ENCODE measurements at places on chromosomes 5 and 9.

GRCh38 chr5:80704221-80704620 lies 49.4 kb upstream of the DHFR start:
- no peak for DNase-seq

GRCh38 chr9:132909311-132909710 lies 30.6 kb downstream of the SPACA9 start:
- no peak for DNase-seq

GRCh38 chr5:17730421-17730820 lies 96.2 kb downstream of the TAF11L14 start:
- DNase-seq = no peak

DNA sequence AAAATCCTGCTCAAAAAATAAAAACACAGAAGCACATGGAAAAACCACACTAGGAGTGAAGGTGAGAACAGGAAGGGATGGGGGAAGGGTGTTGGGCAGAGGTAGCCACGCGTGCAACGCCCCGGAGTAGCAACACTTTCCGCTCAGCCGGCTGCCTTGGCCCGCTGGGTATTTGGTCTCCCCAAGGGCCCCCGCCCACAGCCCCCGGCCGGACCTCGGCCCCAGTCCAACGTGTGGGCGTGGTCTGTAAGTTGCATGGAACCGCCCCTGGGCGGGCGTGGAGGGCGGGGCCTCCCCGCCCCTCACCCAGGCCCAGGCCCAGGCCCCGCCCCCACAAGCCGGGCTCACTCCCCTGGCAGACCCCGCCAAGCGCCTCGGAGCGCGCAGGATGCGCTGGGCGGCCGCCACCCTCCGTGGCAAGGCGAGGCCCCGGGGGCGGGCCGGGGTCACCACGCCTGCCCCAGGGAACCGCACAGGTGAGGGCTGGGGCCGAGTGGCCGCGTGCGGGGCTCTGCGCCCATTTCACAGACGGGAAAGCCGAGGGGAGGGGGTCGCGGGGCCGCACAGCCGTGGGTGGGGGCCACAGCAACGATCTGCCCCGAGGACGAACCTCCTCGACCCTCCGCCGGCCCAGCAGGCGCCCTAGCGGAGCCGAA lies at the start of gene SUSD3:
TSS of gene SUSD3 (plus strand) at position 347 of the 656 bp plus-strand sequence. CDS start at position 389, 42 bp downstream.
- no peak for DNase-seq

- no peak for DNase-seq
These were observed 476.0 kb downstream of the CSNK1G3 start for GRCh38 chr5:123987956-123988355.

DNA sequence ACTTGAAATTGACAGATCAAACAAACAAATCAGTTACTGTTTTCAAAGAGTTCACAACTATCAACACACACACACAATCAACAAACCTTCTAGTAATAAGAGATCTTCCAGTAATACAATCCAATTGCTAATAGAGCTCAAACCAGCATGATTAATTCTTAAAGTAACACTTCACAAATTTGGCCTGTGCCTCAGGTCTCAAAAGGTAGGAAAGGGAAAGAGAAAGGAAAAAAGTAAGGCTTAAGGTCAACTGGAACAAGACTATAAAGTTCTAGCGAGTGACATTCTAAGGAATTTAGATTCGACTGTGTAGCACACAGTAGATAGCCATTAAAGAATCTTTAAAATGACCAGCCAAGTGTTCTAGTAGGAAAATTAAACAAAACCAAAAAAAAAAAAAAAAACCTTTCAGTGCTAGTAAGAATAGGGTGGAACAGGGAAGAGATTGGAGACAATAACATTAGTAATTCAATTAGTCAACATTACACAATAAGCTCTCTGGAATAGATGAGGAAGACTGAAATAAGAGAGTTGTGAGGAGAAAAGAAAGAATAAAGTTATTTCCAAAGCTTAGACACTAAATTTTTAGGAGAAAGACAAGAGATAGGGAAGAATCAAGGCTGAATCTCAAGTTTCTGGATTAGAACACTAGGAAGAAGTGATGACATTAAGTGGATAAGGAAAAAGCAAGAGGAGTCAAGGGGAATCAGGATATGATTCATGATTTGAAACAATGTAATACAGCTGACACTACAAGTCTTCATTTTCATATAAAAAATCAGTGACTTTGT lies 86.1 kb downstream of the FBXL17 start:
- no peak for DNase-seq

DNA sequence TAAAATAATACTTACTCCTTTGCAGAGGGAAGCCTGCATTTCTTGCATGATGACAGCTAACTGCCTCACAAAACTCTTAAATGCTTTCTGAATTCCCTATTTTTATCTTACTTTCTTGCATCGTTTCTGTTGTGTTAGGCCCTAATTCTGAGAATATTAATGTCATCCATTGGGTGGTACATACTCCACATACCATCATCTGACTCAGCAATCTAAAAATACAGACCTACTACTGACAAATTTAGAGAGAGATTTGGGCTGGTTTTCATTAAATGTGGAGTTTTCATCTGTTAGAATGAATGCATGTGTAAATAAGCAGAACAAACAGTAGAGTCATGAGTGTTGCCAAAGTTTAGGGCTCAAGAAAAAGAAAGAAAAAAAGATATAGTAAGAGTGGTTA lies 26.5 kb upstream of the KCNN2 start:
- no peak for DNase-seq

DNA sequence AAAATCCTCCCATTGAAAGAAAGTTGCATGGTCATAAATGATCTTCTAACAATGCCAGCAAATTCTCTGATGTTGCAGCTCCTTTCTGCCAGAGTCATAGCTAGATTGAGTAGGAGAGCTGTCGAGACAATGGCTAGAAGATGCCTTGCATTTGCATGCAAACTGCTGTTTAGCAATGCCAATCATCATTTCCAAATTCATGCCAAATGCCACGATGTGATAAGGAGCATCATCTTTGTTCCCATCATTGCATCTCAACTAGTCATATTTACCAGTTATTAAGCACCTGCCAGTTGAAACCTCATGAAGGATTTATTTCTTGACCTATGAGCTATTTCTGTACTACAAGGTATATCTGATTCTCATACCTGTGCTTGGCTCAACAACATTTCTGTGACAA lies 246.4 kb upstream of the PIK3R1 start:
- no peak for DNase-seq

DNA sequence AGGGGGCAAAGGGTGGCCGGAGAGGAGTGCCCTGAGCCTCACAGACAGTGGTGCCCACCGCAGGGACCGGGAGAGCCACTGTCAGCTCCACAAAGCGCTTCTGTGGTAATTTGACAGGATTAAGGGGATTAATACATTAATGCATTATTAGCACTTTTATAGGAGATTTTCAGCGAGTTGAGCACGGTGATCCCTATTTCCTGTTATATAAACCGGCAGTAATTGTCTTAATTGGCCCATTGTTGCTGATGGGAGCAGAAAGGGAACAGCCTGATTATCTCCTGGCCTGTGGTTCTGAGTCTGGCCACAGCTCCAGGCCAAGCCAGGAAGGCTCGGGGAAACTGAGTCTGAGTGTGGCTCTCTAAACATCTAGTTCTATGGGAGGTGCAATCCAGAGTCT lies 423.6 kb downstream of the CDK5RAP2 start:
- DNase-seq = no peak

DNA sequence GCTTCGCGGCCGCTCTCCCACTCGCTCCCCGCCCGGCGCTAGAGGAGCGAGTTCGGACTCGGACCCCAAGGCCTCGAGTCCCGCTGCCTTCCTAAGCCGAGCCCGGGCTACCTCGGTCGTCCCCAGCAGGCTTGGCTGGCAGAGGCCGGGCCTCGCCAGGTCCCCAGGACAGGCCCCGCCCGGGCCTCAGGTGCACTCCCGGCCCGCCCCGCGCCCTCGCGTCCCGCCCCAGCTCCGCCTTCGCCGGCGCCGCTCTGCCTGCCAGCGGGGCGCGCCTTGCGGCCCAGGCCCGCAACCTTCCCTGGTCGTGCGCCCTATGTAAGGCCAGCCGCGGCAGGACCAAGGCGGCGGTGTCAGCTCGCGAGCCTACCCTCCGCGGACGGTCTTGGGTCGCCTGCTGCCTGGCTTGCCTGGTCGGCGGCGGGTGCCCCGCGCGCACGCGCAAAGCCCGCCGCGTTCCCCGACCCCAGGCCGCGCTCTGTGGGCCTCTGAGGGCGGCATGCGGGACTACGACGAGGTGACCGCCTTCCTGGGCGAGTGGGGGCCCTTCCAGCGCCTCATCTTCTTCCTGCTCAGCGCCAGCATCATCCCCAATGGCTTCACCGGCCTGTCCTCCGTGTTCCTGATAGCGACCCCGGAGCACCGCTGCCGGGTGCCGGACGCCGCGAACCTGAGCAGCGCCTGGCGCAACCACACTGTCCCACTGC lies at the start of gene SLC22A5:
TSS of gene SLC22A5 (plus strand) at position 237 of the 707 bp plus-strand sequence. CDS start at position 500, 263 bp downstream.
- DNase-seq = no peak

DNA sequence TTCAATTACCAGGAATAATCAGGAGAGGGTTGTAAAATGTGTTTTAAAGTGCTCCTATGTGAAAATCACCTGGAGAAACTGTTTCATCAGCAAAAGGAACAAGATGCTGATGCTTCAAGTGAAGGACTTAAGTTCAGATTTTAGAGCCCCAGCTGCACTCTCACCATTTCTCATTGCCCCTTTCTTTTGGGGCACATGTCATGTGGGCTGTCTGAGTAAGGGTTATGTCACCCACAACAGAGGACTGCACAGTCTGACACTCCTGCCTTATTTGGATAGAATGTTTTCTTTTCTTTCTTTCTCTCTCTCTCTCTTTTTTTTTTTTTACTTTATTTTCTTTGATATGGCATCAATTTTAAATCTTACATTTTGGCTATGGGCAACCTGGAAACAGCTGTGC lies 204.1 kb upstream of the EFNA5 start:
- DNase-seq = no peak

DNA sequence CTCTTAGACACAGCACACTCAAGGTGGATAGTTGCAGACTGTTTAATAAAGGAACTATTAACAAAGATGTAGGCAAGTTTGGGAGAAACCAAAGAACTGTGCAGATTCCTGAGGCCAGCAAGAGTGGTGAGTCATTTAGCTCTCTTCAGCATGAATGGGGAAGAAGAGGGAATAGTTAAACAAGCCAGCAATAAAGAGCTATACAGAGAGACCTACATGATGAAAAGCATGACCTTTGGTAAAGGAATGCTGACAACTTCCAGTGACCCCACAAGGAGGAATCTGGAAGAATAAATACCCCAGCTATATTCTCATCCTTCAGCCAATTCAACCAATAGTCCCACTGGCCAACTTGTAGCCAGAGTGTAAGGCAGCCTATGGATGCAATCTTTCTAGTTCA lies 706.0 kb upstream of the GRAMD2B start:
- no peak for DNase-seq

DNA sequence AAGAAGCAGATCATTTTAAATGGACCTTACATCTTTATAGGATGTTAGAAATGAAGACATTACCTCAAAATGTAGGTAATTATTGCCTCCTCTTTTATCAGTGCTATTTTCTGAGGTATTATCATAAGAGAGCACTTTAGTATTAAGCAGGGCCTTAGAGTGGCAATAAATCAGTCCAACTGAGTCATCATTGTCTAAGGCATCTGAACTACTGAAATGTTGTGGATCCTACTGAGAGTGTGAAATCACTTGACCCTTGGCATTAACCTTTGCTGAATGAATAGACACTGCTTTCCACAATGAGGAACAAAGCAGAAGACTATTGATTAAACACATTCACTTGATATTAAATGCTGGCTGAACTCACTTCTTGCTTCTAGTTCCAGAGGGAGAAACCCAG lies 224.6 kb upstream of the ARRDC3 start:
- no peak for DNase-seq

GRCh38 chr9:135126451-135127187 lies 39.2 kb downstream of the OLFM1 start:
- DNase-seq = no peak

- DNase-seq = no peak
These were observed 88.9 kb downstream of the GABBR2 start for GRCh38 chr9:98619788-98620187.

DNA sequence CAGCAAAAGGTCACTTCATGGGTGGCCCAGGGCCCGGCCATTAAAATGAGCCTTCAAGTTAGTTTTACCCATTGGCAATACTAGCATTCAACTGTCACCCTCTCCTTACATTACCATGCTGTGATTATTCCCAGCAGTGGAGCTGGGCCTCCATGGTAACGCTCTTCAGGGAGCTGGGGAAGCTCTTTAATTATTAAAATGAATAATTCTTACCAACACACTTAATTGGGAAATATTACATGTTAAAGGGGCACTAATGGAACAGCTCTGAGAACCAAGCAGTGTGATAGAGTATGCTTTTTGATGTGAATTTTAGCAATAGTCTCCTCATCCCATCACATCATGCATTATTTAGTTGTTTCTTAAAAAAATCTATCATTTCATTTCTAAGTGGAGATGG lies 187.2 kb downstream of the CEMIP2 start:
- no peak for DNase-seq

DNA sequence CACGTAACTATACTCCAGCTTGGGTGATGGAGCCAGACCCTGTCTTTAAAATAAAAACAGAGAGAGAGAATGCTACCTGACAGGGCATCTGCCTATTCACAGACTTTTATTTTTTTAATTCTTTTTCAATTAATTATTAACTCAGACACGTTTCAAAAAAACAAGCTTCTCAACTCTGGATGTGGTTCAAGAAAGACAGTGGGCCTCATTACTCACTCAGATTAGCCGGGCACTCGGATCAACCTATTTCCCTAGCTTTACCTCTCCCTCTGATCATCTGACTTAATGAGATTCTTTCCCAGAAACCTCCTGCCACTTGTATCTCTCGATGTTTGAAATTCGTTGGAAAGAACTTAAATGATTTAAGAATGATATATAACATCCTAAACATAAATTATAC lies 134.1 kb downstream of the TRPM6 start:
- no peak for DNase-seq

DNA sequence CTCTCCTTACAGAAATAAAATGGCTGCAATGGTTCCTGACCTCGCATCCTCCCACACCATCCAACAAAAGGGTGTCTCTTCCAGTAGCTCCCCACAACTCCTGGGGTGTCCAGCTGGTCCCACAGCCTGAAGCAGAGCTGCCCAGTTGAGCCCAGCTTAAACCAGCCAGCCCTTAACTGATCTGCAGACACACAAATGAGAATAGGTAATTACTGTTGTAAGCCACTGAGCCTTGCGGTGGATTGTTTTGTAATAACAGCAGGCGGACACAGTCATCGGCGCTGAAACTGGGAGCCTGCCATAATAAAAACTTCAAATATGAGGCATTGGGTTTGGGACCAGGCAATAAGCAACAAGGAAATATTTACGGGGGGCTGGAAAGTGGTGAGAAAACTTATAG lies 10.4 kb upstream of the ZBTB43 start:
- DNase-seq = no peak

DNA sequence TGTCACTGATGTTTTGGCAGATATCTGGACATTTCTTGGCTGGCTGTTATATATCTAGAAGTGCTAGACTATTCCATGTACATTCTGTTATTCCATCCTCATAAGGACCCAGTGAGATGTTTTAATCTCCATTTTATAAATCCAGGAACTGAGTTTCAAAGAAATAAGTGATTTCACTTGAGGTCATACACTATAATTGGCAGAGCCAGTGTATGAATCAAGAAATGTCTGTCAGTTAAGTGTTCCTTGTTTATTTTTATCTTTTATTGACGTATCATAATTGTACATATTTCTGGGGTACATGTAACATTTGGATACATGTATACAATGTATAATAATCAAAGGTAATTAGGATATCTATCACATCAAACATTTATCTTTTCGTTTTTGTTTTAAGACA lies 338.3 kb upstream of the KLF4 start:
- DNase-seq = no peak

- no peak for DNase-seq
These were observed 117.8 kb upstream of the LHFPL2 start for GRCh38 chr5:78766412-78766762.
